ENCODE measurements at places on chromosomes 3 and 15. TPM values are rescaled to one million over a fixed set of nuclear protein-coding genes. Genes with fewer than 3 reads are reported as not detected.

MPI gene
- total RNA-seq, result 68.0 TPM

CHDH gene
- 41.5 TPM for total RNA-seq

RTP1 gene
- total RNA-seq, result not detected

RARRES1 gene
- 30.6 TPM for total RNA-seq

SLC2A2 gene
- total RNA-seq, result 0.27 TPM

SERINC4 gene
- 0.21 TPM for total RNA-seq

PLA2G4D gene
- total RNA-seq, result 0.27 TPM

GRCh38 chr15:100803171-100803440 is 76.5 kb upstream of the ALDH1A3 start:
- DNase-seq, result no peak

DNA sequence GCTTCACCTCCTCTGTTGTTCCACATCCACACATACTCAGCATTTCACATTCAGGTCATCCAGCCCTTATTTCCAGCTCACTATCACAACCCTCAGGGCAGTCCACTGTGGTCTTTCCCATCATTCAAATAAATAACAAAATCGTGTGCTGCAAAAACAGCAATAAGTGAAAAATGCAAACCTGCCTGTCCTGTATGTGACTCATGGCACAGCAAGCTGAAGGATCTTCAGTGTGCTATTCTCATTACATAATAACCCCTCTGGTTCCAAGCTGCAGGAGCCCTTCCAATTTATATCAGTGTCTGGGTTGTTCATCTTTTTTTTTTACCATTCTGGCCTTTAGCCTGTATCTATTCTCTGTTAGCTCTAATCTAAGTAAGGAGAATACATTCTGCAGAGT is 185.3 kb upstream of the UBE2E2 start:
- no peak for DNase-seq

GRCh38 chr3:194375473-194376240 is 6.1 kb upstream of the LRRC15 start:
- no peak for DNase-seq

DNA sequence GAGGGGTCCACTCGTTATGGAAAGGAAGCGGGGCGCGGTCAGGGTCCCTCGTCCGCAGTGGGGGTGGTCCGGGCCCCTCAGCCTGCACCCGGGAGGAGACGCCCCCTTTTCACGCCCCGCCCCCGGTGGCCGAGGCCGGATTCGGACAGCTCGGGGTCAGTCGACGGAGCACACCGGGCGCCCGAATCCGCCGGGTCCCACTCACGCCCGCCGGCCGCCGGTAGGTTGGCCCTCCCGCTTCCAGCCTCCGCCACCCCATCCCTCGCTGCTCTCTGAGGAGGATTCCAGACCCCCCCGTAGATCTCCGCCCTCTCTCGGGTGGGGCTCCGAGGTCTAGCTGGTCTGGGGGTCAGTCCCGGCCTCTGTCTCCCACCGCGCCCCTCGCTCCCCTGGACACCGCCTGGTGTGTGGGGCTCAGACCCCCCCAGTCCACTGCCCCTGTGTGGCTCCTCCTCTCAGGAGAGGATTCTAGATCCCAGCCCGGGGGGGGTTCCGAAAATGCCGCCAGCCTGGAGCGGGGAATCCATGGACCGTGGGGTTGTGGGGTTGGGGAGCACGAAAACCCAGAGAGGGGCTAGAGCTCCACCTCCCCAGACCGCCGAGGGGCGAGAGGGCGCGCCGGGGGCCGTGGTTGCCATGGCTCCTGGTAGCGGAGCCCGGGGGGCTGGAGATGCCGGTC is 725 bp downstream of the CHL1 start:
- DNase-seq, result peak; percentile 19

GRCh38 chr15:81323559-81323943 is 390 bp downstream of the STARD5 start:
- no peak for DNase-seq

DNA sequence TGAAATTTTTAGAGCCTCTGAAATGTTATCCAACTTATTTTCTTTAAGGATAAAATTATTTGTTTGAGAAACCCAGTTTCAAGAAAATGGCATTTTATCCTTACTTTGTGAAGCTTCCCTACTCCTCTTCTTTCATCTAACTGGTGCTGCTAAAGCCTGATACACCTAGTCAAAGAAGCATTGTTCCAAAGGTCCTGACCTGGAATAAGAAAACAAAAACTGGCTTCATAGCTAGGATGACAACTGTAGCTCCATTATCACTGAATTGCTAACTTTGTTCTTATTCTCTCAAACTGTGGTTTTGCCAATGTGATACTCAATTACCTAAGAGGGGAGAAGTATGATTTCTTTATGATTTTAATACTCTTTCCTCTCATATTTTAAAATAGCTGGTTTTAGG is 27.6 kb upstream of the ATP2C1 start:
- no peak for DNase-seq

DNA sequence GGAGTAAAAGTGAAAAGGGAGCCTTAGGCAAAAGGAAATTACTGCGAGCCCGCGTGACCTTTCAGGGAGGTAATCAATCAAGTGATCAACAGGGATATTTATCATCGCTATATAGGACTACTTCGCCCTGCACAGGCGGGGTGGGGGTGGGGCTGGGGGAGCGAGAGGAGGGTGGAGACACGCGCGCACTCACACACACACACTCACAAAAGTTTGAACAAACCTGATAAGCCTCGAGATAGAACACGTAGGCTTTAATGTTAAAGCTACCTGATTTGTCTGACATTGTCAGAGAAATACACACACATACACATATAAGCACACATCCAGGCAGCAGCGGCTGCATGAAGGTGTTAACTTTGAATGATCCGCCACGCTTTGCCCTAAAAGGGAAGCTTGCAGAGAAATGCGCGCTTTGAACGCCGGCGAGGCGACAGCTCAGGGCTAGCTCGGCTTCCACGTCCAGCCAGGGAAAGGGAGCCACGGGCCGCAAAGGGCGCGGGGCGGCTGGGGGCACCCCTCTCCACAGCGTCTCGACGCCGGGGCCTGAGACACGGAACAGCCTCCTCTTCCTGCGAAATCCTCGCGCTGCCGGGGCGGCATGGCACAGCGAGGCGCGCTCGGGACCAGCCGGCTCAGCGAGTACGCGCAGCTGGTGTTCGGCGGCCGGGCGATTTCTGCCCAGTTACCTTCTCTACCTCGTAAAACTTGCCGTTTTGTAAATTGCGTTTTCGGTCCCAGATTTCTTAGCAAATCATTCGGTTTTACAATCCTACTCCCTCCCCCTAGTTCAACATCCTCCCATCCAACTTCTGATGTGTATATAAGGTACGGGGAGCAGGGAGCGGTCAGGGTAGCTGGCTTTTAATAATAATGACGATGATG is 4.8 kb upstream of the MECOM start:
- DNase-seq, result peak; percentile 57

DNA sequence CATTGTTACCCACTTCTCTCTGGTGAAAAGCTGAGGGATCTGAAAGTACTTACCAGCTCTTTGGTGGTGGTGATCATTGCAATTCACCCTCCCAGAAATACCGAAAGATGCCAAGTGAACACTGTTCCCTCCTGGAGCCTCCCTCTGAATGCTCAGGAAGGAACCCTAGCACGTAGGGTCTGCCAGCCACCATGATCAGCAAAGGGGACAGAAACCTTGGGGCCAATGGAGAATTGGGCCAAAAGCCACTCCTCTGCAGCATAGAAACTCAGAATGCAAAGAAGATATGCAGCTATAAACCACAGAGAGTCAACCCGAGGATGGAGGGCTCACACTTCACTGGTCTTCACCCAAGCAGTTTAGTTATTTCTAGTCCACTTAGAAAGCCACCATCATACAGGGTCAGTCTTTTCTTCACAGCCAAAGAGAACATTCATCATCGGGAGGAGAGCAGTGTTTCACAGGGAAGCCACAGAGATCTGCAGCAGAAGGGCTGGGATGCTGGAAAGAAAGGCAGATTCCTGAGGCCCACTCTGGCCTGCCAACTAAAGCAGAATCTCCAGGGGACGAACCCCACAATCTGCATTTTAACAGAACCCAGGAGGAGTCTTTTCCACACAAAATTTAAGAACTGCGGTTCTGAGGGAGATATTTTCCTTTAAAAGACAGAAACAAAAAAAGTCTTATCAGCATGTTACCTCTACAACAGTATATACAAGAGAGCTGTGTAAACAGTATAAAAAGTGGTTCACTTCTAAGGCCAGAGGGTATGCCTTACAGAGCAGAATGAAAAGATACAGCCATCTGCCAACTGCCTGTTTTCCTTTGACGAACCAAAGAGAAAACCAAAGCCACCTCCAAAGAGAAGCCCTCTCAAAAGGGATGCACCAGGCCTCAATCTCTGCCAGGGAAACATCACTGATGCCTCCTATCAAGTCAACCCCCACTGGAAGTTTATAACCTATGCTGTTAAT is 11.3 kb downstream of the TBC1D2B start:
- no peak for DNase-seq

- no peak for DNase-seq
Measured at GRCh38 chr3:16883057-16883722, 1.6 kb upstream of the PLCL2 start.

DNA sequence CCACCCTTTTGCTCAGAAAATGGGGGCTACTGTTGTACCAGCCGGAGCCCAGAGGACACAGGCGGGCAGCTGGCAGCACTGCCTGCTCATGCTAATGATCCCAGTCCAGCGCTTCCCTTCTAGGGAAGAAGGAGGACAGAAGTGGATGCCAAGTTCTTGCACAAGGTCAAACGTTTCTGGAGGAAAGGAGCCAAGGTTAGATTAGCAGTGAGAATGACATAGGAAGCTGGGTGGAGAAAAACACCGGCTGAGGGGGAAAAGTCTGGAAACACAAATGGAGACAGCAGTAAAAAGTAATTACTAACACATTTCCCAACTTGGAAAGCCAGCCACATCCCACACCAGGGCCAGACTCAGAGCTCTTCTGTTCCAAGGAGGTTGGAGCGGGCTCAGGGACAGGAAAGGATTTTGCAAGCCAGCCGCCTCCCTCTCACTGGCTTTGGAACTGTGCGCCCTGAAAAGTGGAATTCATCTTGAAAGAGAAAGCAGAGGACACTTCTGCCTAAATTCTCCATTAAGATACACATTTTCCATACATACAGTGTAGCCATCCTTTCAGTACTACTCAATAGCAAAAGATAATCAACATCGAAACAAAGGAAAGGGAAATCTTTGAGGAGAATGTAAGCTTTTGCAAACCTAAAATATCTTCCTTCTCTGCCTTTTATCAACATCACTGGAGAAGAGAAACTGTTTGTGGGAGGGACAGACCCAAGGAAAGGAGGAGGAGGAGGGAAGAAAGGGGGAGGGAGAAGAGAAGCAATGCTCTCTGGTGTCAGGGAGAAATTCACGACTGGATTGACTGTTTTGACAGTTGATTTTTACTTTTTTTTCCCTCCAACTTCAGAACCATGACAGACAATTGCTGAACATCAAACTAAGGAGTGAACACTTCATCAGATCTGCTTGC is 133.6 kb downstream of the CD47 start:
- peak; percentile 51 for DNase-seq

GRCh38 chr3:72492240-72492639 is 356.0 kb downstream of the SHQ1 start:
- DNase-seq, result peak; percentile 30

DNA sequence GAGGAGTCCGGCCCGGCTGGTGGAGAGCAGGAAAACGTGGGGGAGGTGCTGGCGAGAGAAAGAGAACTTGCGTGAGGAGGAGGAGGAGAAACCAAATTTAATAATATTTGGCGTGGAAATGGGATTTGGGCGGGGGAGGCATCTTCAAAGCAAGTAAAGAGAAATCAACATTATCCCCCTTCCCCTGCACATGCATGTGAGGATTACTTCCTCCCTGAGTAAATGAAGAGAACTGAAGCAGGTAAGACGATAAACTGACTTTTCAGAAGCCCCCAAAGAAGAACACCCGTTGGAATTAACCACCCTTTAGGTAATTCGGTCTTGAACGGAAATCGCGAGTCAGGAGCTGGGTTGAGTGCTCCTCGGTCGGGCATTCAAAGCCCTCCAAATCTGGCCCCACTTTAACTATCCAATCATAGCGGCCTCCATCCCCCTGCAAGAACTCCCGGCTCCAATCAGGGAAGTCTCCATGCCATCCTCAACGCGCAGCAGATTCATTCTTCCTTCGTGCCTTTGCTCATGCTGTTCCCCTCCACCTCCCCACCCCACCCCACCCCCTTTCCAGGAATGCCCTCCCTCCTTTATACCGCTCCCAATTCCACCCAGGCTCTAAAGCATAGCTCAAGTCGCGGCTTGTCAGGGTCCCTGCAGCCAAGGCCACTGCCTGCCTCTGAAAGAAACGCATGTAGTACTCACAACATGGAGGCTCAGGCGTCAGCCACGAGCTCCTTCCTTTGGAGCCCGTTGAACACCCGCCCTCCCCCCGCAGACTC is 545 bp upstream of the RFX7 start:
- DNase-seq, result peak; percentile 70

DNA sequence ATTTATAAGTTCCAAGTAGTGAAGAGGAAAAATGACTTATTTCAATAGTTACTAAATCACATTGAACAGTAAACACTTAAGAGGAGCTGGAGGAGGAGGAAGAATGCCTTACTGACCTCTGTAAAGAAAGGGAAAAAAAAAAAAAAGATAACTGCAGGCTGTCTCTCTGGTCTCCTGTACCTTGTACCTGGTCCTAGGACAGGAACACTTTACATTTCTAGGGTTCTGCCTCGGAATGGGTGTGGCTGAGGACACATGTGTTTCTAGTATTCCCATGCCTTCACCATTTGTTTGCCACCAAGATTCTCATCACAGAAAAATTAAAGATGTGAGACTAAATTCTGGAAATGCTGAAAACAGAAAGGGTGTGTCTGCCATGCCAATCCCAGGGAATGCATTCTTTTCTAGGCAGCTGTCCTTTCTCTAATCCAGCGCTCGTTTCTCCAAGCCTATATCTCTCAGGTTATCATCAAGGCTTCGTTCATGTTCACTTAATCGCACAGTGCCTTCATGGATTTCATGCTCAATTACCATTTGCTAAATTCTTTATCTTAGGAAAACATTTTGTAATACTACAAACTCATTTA is 1208.3 kb downstream of the OTOL1 start:
- DNase-seq, result no peak

- DNase-seq, result peak; percentile 44
Measured at GRCh38 chr15:57506422-57506821, 85.3 kb upstream of the MYZAP start.

DNA sequence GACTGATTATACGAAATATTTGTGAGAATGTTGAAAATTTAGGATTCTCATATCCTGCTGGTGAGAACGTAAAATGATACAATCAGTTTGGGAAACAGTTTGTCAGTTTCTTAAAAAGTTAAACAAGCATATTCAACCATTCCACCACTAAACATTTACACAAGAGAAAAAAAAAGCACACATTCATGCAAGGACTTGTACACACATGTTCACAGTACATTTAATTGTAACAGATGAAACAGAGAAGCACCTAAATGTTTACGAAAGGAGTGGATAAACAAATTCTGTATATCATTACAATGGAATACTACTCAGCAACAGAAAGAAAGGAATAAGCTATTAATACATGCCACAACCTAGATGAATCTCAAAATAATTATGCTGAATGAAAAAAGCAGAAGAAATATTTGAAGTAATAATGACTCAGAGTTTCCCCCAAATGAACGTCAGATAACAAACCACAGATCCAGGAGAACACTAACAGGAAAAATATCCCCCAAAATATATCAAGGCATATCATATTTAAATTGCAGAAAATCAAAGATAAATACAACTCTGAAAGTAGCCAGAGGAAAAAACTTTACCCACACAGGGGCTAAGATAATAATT is 14.3 kb downstream of the ANKRD28 start:
- DNase-seq, result no peak

- no peak for DNase-seq
Measured at GRCh38 chr15:74680456-74680855, 15.4 kb downstream of the EDC3 start.
